ENCODE measurements at places on chromosomes 16 and 17. TPM values are rescaled to one million over a fixed set of nuclear protein-coding genes. Genes with fewer than 3 reads are reported as not detected.

DNA sequence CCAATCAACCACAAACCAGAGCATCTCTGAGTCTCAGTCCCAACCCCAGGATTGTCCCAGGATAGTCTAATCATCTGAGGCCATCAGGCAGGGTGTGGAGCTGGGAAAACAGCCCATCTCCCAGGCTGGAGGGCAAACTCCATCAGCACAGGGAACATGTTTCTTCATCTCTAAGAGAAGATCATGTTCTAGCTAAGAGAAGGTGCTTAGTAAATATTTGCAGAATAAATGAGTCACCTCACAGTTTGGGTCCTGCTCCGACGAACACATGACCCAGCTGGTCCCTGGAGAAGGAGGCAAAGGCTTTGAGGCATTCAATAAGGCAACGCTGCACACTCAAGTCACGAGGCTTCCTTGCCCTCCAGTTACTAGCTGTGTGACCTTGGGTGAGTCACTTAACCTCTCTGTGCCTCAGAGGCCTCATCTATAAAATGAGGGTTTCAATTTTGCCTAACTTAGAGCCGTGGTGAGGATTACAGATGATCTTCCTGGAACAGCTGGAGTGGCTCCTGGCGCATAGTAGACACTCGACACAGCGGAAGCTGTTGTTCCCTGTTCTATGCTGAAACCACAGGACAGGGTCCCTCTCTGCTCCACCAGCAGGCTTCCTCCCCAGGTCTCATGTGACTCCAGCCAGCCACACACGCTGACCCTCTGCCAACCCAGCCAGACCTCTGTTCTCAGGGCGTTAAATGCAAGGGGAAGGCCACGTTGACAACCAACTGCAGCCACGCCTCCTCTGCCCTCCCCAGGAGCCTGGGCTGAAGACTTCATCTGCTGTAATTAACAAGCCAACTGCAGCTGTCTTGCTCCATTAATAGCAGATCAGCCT is 10.3 kb upstream of the RPL38 start:
- no peak for DNase-seq

DNA sequence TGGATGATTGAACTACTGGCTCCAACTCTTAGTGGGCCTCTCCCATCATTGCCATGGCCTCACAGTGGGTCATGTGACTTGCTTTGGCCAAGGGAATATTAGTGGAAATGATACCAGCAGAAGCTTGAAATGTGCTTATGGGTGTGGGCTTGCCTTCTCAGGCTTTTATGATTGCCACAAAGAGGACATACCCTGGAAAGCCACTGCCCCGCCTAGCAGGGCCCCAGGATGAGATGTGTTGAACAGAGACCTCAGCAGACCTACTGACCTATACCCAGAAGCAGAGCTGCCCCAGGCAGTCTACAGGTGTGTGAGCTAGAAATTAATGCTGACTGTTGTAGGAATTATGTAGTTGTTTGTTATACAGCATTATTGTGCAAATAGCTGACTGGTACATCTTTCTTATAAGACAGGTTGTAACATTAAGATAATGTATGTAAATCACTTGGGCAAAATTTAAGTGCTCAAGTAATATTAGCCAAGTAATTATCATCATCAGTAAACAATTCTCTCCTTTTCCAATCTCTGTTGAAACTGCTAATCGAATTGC is 67.8 kb upstream of the CDH5 start:
- no peak for DNase-seq

GNAO1 gene
- polyA plus RNA-seq, result 0.01 TPM

KRTAP4-6 gene
- not detected for polyA plus RNA-seq

KRTAP2-1 gene
- polyA plus RNA-seq, result not detected

DNA sequence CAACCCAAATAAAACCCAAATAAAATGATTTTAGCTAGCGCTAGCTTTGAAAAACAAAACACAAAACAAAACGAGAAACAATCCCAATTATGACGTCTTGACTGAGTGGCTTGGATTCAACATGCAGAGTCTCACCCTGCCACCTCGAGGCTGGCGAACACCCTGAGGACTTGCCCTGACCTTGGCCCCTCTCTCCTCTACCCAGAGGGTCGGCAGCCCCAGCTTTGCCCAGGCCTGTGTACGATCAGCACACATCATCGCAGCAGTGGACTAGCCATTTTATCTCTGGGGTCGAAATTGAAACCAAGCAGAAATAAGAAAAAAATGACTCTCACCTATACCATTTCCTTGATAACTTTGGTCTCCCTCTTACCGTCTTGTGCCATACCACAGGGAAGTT is 4.9 kb downstream of the JMJD6 start:
- no peak for DNase-seq

GRCh38 chr17:58666858-58667267 is 25.0 kb downstream of the TEX14 start:
- no peak for DNase-seq

DNA sequence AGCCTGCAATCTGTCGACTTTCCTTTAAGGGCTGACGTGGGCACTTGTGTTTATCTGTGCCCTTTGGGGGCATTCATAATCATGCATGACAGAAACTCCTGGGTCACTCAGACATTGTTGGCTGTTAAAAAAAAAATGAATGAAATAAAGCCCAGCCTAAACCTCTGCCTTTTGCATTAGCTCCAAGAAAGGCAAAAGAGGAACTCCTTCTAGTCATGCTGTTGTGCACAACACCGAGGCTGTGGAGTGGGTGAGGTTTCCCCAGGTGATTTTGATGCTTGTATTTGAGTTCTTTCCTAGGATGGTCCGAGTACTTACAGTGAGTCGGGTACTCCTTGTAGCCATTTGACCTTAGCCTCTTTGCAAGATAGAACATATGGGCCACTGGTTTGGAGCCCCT is 49.6 kb upstream of the IRX6 start:
- no peak for DNase-seq

DNA sequence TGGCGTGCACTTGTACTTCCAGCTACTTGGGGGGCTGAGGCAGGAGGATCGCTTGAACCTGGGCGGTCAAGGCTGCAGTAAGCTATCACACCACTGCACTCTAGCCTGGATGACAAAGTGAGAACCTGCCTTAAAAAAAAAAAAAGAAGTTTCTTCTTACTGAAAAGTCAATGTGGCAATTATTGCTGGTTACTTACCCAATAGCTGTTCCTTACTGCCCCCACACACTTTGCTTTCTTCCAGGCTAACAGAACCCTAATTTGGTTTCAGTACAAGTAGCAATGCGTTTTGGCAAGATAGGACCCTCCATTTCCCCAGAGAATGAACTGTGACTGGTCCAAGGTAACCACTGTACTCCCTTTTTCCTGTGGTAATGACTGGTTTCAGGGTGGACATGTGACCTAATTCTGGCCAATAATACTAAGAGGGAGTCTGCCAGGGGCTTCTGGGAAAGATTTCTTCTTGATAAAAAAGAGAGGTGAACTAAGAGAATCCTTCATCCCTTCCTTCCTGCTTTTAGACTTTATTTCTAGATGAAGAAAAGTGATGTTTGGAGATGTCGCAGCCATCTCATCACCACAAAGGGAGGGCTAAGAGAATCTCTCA is 58.8 kb upstream of the MSI2 start:
- no peak for DNase-seq

DNA sequence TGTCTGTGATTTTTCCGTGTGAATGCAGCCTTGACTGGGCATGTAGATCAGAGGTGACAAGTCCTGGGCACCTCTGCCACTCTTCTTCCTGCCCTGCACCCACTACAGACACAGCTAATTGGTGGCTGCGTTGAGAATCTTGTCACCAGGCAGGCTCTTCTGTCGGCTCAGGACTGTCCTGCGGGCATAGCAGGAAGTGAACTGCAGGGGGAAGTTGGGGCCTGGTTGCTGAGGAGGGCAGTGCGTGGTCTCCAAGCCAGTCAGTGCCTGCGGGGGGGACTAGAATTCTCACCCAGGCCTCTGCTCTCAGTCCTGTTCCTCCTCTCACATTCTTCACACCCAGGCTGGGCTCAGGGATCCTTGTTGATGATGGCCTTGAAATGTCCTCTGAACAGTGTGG is 50.5 kb downstream of the JPH3 start:
- no peak for DNase-seq

- no peak for DNase-seq
These were observed 195.3 kb upstream of the AXIN2 start for GRCh38 chr17:65756760-65757159.

CLEC18A gene
- polyA plus RNA-seq, result 0.12 TPM

GRCh38 chr17:41315814-41316445 is 420 bp upstream of the KRTAP17-1 start:
- no peak for DNase-seq

DNA sequence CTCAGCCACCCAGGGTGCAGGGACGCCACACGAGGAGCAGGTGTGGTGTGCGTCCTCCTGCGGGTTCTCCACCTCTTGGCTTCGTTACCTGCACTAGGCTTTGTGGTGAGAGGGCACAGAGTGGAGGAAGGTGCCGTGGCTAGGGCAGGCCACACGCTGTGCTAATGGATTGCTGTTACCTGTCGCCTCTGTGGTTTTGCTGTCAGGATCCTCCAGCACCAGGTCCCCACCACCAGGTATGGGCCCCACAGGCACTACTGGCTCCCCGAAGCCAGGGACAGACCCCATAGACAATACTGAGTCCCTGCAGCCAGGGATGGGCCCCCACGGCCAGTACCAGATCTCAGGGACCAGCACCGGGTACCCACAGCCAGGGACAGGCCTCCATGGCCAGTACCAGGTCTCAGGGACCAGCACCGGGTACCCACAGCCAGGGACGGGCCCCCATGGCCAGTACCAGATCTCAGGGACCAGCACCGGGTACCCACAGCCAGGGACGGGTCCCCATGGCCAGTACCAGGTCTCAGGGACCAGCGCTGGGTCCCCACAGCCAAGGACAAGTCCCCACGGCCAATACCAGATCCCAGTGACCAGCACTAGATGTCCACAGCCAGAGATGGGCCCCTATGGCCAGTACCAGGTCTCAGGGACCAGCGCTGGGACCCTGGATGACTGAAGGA is 315.6 kb downstream of the SEC14L1 start:
- DNase-seq, result no peak

- DNase-seq, result no peak
These were observed 54.2 kb downstream of the SREBF1 start for GRCh38 chr17:17782523-17783115.

CA4 gene
- not detected for polyA plus RNA-seq

DNA sequence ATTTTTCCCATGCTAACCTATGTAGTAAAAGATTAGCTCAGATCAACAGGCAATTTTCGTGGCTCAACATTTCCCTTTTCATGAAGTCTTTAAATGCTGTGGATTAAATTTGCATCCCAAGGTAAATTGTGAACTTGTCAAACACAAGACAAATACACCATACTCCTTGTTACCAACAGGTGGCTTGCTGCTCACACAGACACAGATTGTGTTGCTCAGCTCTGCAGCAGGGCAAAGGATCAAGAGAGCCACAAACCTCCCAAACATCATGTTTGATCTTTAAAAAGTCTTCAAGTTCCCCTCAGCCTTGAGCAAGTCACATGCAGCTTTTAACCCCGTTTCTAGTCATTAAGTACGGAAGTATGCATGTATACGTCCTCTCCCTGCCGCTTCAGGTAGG is 119.6 kb upstream of the CNTNAP4 start:
- DNase-seq, result no peak

GRCh38 chr16:86444261-86444660 is 66.1 kb upstream of the FOXF1 start:
- no peak for DNase-seq

DNA sequence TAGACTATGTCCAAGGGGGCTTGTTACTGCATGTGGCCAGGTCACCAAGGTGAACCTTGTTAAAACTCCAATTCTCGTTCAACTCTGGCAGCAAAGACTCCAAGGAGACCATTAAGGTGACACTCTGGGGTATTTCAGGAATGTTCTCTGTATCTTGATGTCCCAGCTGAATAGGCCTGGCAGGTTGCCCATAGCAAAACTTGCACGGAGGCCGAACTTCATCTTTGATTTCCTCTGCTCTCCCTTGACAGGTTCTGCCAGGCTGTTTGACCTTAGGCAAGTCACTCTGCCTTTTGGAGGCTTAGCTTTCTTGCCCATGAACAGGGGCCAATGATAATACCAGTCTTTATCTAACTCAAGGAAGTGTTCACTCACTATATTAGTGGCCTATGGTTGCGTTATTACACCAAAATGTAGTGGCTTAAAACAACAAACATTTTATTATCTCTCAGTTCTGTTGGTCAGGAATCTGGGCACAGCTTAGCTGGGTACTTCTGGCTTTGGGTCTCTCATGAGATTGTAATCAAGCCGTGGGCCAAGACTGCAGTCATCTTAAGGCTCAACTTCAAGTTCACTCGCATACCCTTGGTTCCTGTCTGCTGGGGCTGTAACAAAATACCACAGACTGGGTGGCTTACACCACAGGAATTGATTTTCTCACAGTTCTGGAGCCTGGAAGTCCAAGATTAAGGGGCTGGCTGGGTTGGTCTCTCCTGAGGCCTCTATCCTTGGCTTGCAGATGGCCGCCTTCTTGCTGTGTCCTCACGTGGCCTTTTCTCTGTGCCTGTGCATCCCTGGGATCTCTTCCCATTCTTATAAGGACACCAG is 168.5 kb downstream of the UTP18 start:
- DNase-seq, result no peak

FAM20A gene
- not detected for polyA plus RNA-seq

- DNase-seq, result no peak
These were observed 22.5 kb downstream of the DNAI2 start for GRCh38 chr17:74296548-74296936.

- no peak for DNase-seq
These were observed 314.9 kb downstream of the CEP112 start for GRCh38 chr17:65876985-65877384.

DNA sequence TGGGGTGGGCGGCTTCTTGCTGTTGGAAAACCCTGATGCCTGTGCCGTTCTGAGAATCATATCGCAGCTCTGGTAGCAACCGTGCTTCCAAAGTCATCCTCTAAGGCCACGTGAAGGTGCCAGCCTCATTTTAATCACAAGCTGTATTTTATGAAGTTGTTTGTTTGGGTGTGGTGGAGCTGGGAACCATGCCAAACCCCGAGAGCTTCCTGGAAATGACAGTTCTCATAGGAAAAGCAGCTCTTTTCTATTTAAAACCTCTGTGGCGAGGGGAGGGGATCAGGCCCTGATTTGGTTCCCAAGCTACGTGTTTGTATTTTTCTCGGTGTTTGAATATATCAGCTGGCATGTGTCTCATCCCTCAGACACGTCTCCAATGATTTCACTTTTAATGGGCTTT is 21.7 kb downstream of the KNOP1 start:
- peak; percentile 67 for DNase-seq

- no peak for DNase-seq
These were observed 377.8 kb downstream of the SOX9 start for GRCh38 chr17:72498364-72499210.

DNA sequence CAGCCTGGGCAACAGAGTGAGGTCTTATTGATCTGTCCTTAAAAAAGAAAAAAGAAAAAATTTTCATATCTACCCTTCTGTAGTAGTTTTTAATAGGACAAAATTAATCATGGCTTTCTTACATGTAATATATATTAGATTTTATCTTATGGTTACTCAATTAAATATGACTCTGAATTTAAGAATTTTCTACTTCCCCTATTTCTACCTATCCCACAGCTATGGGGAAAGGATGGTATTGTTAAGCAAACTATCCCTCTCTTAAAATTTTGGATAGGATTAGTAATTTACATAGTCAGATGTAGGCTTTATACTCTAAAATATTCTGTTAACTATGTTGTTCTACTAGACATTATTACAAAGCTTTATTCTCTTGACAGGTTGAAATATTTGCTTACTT is 62.5 kb downstream of the NQO1 start:
- no peak for DNase-seq

GRCh38 chr17:67492251-67492740 is 115.2 kb downstream of the PITPNC1 start:
- no peak for DNase-seq
